ENCODE measurements at places on chromosomes 7 and 10.
A peak's percentile ranks its signal among the peaks of the same experiment; 100 is the strongest.

DNA sequence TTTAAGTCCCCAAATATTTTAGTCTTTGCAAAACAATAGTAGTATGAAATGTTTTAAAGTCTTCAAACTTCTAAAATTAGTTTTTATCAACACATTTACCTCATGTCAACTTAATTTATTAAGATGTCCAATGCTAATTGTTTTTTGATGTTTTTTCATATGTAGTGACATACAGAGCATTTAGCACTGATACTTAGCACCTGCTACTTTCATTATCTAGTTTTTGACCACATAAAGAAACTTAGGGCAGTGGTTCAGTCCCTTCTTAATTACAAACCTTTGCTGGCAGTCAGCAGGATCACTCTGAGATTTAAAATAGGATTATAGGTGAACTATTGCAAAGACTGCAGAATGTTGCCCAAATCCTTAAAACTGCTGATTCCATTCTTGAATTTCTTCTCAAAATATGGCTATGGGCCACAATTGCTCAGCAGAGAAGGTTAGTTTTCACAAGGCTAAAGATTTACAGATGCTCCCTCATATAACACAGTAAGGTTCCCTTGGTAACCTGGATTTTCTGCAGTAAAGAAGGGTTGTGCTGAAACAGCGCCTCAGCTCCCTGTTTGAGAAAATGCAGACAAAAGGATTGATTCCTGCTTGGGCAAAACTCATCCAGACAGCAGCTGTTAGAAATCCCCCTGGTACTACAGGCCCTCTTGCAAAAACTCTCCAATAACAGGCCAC lies 3.4 kb downstream of the GPR85 start:
- H3K27ac ChIP-seq: no peak overlapping the region
- no peak for DNase-seq
- peaks cover 72% of the 10 kb centered on the region for H3K27me3 ChIP-seq
- H3K4me1 ChIP-seq: peaks cover 6% of the 10 kb centered on the region
- no peak overlapping the region for H3K4me3 ChIP-seq

DNA sequence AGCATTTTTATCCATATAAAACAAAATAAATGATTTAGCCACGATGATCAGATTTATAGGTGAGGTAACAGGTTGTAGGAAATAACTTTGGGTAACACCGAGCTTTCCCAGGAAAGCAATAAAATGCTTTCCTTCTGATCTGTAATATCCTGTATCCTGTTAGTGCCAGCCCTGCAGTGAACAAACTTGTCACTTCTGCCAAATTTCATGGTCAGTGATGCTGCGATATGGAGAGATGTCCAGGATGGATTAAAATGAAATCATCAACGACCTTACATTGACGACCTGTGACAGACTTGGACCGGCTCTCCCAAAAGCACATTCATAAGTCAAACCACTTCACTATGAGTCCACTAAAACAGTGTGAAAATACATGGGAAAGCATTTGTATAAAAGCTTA lies 608.0 kb upstream of the NRP1 start:
- H3K36me3 ChIP-seq: no peaks in the 10 kb centered on the region
- no peak overlapping the region for H3K27ac ChIP-seq
- H3K4me3 ChIP-seq: no peak overlapping the region
- DNase-seq: no peak
- no peaks in the 10 kb centered on the region for H3K27me3 ChIP-seq

DNA sequence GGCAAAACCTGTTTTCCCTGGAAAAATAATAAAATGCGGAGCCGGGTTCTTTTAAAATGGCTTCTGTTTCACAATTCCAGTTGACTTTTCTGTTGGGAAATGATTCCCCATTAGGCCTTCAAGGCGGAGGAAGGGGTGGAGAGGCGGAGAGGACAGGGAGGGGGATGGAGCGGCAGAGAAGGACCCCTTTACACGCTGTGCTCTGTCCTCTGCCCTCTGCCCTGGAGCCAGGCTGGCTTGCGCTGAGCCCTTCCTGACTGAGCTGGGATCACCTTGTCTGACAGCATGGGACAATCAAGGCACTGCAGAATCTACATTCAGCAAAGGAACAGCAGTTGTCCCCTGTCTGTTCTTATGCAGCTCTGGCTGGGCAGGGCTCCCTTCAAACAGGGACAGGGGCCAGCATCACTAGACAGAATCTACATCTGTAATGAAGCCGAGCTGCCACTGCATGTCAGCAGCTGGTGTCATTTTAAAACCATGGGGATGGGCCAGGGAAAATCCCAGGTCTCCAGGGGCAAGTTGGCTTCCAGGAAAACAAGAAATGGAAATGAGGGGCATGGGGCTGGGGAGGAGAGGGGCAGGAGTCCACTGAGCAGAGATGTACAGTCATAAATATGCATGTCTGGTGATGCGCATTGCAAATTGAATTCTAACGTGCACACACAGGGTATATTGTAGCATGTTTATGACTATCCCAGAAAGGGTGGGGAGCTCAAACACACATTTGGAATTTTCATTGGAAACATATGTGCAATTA lies 120.0 kb downstream of the MKX start:
- H3K27me3 ChIP-seq: peaks cover 16% of the 10 kb centered on the region
- H3K4me3 ChIP-seq: no peak overlapping the region
- no peaks in the 10 kb centered on the region for H3K4me1 ChIP-seq
- H3K36me3 ChIP-seq: no peaks in the 10 kb centered on the region

- H3K27me3 ChIP-seq: peaks cover 5% of the 10 kb centered on the region
- H3K27ac ChIP-seq: no peak overlapping the region
- no peak for DNase-seq
- no peaks in the 10 kb centered on the region for H3K36me3 ChIP-seq
- H3K4me1 ChIP-seq: no peaks in the 10 kb centered on the region
These were observed 386.8 kb upstream of the NFE2L3 start for GRCh38 chr7:25765110-25765655.

- H3K4me1 ChIP-seq: peaks cover 30% of the 10 kb centered on the region
- no peaks in the 10 kb centered on the region for H3K36me3 ChIP-seq
- peak overlapping the region; percentile 54 for H3K4me3 ChIP-seq
- no peak overlapping the region for H3K27ac ChIP-seq
These were observed 1.0 kb upstream of the NRP1 start for GRCh38 chr10:33335551-33335800.

- DNase-seq: no peak
- peaks cover 54% of the 10 kb centered on the region for H3K27me3 ChIP-seq
- no peak overlapping the region for H3K27ac ChIP-seq
- H3K36me3 ChIP-seq: no peaks in the 10 kb centered on the region
- H3K4me3 ChIP-seq: no peak overlapping the region
These were observed 159.6 kb upstream of the PRKCQ start for GRCh38 chr10:6739530-6740174.

- no peak overlapping the region for H3K4me3 ChIP-seq
- no peaks in the 10 kb centered on the region for H3K27me3 ChIP-seq
- H3K36me3 ChIP-seq: no peaks in the 10 kb centered on the region
- no peak overlapping the region for H3K27ac ChIP-seq
- no peak for DNase-seq
These were observed 1.8 kb downstream of the TMEM225B start for GRCh38 chr7:99599836-99600235.

DNA sequence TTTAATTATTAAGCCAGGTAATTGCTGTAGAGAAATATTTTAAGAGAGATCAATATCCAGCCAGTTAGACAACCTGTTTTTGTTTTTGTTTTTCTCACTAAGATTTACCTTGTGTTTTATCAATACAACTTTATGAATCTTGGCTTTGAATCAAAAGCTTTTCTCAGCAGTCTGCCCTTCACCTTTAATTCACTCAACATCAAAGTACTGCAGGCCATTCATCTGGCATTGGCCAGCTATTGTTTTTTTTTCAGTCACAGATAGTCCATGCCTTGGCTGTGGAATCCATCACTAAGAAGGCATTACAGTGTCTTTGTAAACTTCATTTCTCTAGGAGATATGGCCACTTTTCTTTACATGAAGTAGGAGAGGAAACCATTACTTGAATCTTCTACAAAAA lies 20.2 kb downstream of the SGCE start:
- no peaks in the 10 kb centered on the region for H3K36me3 ChIP-seq
- peaks cover 35% of the 10 kb centered on the region for H3K27me3 ChIP-seq
- H3K4me1 ChIP-seq: peaks cover 7% of the 10 kb centered on the region

- no peaks in the 10 kb centered on the region for H3K27me3 ChIP-seq
- no peak for DNase-seq
- H3K4me3 ChIP-seq: no peak overlapping the region
- no peaks in the 10 kb centered on the region for H3K4me1 ChIP-seq
These were observed 299.4 kb downstream of the DNAJB9 start for GRCh38 chr7:108869070-108869469.

DNA sequence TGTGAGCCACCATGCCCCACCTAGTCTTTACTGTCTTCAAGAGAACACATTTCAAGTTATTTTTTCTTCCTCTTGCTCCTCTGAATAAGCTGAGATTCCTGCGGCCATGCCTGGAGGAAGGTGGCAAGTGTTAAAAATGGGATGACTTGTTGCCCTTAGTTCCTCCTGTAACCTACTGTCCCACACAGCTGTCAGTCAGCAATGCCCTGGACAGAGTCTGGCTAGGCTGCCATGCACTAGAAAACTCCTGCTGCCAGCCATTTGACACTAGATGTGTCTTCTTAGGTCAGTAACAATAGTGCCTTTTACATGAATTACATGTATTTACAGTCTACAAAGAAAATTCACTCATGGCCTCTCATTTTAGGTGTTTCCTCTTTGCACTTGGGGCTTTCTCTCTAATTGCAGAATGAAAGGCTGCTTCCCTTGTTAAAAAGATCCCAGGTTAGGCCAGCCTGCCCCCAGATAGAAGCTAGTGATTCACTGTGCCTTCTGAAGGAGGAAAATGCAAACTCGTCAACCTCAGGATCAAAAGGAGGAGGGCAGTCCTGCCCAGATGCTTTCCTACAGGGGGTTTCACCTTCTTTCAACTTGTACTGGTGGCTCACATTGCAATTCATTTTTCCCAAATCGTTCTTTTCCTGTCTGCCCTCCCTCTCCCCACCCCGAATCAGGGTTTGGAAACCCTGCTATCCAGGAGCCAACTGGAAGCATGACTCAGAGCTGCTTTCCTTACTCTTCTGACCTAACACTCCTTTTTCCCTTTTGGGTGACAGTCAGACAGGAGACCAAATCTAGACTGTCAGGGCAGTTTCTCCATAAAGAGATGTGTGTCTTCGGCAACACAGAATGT lies 136.6 kb downstream of the SPAG6 start:
- no peak overlapping the region for H3K4me3 ChIP-seq
- no peak for DNase-seq
- H3K4me1 ChIP-seq: peaks cover 18% of the 10 kb centered on the region
- no peak overlapping the region for H3K27ac ChIP-seq
- peaks cover 33% of the 10 kb centered on the region for H3K27me3 ChIP-seq

DNA sequence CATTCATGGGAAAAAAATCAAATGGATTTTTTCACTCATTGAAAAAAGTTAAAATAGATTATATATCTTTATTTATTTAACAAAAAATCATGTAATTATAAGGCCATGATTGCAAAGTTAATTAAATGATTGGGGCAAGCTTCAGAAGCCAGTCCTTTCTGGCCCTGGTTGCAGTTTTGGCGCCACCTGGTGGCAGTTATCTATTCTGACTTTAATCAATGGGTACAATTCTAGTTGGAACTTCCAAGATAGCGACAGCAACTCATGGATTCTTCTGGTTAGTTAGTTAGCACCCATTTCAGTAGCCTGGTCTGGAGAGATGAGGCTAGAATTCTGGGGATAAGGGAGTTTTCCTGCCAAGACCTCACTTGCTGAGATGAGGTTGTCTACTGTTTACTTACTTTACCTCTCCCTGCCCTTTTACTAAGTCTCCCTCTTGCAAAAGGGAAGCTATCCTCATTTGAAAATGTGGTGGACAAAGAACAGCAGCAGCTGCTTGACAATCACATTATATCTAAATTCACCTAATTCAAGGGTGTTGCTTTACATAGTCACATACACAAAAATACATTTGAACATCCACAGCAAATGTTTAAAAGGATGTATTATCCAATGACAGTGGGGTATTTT lies 42.3 kb downstream of the NOC3L start:
- no peak overlapping the region for H3K4me3 ChIP-seq
- H3K36me3 ChIP-seq: peaks cover 59% of the 10 kb centered on the region
- peaks cover 8% of the 10 kb centered on the region for H3K4me1 ChIP-seq
- DNase-seq: peak; percentile 62
- H3K27me3 ChIP-seq: no peaks in the 10 kb centered on the region
- no peak overlapping the region for H3K27ac ChIP-seq

DNA sequence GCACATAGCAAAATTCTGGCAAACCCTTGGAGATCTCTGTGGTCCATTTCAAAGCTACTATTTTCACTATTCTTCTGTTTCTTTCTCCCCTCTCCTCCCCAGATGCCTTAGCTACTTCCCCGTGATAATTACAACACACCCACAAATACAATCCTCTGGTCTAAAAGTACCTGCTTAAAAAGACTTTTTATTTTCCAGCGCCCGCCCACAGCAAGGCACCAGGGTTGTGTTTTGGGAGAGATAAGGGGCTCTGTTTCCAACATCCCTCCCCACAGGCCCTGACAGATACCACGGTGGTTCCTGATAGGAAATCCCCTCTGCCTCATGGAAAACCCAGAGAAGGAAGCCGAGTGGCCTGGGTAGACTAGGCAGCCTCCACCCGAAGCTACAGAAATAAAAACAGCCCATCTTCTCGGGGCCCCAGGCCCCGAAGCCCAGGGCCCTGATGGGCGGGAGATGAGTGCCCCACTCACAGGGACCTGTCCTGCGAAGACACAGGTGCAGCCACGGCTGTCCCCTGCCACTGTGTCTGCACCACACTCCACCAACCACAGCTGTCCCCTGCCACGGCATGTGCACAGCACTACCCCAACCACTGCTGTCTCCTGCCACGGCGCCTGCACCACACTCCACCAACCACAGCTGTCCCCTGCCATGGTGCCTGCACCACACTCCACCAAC lies 19.7 kb downstream of the CALML5 start:
- H3K36me3 ChIP-seq: no peaks in the 10 kb centered on the region
- no peak overlapping the region for H3K27ac ChIP-seq
- DNase-seq: no peak
- peaks cover 7% of the 10 kb centered on the region for H3K27me3 ChIP-seq
- peaks cover 3% of the 10 kb centered on the region for H3K4me1 ChIP-seq

GRCh38 chr7:16264036-16264819 lies 157.1 kb downstream of the CRPPA start:
- H3K27ac ChIP-seq: no peak overlapping the region
- no peaks in the 10 kb centered on the region for H3K36me3 ChIP-seq
- H3K4me1 ChIP-seq: peaks cover 8% of the 10 kb centered on the region
- no peak overlapping the region for H3K4me3 ChIP-seq

GRCh38 chr10:118729641-118730258 lies 25.0 kb downstream of the CACUL1 start:
- H3K27me3 ChIP-seq: no peaks in the 10 kb centered on the region
- peaks cover 53% of the 10 kb centered on the region for H3K4me1 ChIP-seq
- peaks cover 23% of the 10 kb centered on the region for H3K36me3 ChIP-seq

- no peak overlapping the region for H3K4me3 ChIP-seq
- H3K27me3 ChIP-seq: peaks cover 35% of the 10 kb centered on the region
- no peaks in the 10 kb centered on the region for H3K36me3 ChIP-seq
- DNase-seq: no peak
These were observed 49.6 kb downstream of the LGI1 start for GRCh38 chr10:93807371-93807770.

GRCh38 chr10:62850646-62851045 lies 34.5 kb upstream of the EGR2 start:
- H3K36me3 ChIP-seq: peaks cover 4% of the 10 kb centered on the region
- H3K27ac ChIP-seq: no peak overlapping the region
- DNase-seq: no peak
- H3K4me1 ChIP-seq: peaks cover 52% of the 10 kb centered on the region
- H3K27me3 ChIP-seq: peaks cover 15% of the 10 kb centered on the region

GRCh38 chr10:103598654-103599115 lies 105.2 kb downstream of the NEURL1 start:
- DNase-seq: no peak
- no peaks in the 10 kb centered on the region for H3K27me3 ChIP-seq
- no peak overlapping the region for H3K4me3 ChIP-seq
- H3K27ac ChIP-seq: no peak overlapping the region
- peaks cover 5% of the 10 kb centered on the region for H3K36me3 ChIP-seq
- no peaks in the 10 kb centered on the region for H3K4me1 ChIP-seq

GRCh38 chr10:122327237-122328206 lies 47.0 kb upstream of the PLEKHA1 start:
- no peak for DNase-seq
- H3K27ac ChIP-seq: no peak overlapping the region
- H3K4me3 ChIP-seq: no peak overlapping the region
- H3K27me3 ChIP-seq: peaks cover 65% of the 10 kb centered on the region
- H3K4me1 ChIP-seq: no peaks in the 10 kb centered on the region

All from activated T-cell treated with anti-CD3 and anti-CD28 coated beads, Interleukin-2, amount 50 U/mL, for 24 hours (primary cell).